ENCODE measurements at places on chromosomes 5 and 9.

DNA sequence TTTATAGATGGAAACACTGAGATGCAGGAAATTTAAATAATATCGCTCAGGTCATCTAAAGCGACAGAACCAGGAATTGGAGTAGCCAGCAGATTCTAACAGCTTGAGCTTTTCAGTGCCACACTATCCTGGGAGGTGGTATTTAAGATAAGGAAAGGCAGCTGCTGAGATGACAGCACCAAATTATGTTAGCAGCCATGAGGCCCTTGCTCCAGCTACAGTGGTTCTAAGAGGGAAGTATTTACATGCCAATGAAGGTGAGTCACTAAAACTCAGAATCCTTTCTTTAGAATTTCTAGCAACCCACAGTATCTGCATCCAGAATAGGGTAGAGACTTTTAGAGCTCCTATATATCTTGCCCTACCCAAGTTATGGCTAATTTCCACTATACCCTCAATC is 127.0 kb upstream of the VLDLR start:
- no peak for DNase-seq

DNA sequence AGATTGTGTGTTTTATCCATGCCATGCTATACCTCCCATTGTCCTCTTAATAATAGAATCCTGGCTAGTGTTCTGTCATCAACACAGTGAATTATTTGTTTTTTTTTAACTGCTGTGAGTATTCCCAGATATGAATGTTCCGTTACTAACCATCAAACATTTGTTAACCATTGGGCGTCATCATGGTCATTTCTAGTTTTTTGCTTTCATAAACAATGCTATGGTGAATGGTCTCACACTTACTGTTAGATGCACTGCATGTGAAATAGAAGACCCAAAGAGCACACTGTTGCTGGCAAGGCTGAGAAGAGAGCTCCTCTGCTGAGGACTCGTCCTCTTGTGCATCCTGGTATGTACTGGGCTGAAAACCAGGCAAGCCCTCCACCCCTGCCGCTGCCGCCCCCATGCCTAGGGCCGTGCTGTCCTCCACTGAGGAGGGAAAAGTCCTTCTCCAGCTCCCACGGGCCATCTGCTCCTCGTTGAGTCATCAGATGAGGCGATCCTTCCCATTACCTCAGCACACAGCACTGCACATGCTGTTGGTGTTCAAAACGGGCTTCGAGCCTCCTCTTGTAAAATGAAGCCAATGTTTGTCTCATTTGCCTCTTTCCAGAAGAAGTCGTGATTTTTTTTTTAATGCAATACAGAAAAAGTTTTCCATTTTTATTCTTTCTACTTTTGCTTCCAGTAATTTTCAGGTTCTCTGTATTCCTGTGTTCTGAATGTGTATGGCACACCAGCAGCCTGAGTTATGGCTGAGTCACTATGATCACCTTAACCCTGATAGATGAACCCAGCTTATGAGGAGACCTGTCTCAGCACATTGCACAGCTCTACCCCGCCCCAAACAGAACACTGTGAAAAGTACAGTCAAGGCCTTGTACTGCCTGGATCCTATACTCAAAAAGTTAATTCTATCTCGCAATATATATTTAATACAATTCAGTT is 219.0 kb downstream of the AOPEP start:
- DNase-seq, result no peak

DNA sequence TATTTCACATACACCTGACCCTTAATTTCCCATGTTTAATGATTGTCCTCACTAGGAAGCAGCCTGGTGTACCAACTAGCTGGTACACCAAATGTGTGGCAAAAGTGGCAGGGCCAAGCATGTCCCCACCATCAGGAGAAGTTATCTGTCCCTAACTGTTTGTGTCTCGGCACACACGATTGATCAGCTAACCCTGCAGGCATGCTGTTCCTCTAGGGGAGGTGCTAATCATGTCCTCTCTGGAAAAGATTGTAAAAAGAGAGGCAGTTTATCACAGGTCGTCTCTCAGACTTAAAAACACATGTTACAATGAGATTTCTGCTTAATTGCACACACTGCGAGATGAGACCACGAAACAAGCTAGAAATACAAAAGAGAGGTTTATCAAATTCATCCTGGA is 342.7 kb downstream of the DIRAS2 start:
- no peak for DNase-seq

GRCh38 chr5:14900693-14901461 is 29.3 kb upstream of the ANKH start:
- DNase-seq, result no peak

DNA sequence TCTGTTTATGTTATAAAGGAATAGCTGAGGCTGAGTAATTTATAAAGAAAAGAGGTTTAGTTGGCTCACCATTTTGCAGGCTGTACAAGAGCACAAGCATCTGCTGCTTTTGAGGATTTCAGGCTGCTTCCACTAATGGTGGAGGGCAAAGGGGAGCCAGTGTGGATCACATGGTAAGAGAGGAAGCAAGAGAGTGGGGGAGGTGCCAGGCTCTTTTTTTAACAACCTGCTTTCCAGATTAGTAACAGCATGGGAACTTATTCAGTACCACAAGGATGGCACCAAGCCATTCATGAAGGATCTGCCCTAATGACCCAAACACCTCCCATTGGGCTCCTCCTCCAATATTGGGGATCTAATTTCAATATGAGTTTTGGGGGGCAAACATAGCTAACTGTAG is 40.4 kb downstream of the CCL28 start:
- no peak for DNase-seq

DNA sequence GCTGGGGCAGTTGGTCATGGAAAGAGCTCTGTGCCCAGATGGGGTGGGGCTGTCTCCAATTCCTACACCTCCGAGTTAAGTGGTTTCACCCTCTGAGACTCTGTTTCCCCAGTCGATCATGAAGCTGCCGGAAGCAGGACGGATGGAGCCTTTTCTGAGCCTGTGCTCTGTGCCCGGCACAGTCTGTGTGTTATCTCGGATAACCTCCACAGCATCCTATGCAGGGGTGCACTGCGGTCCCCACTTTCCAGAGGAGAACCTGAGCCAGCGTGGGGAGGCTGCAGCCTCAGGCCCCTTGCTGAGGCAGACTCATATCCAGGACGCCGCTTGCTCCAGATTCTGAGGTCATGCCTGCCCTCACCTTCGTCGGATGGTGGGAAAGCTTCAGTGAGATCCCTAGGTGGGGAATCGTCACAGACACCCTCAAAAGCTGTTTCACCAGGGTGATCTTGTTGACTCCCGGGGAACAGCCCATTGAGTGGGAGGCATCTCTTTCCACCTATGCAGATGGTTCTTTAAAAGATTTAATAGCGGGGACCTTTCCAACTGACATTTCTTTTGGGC is 6.9 kb upstream of the COL5A1 start:
- DNase-seq, result no peak

- no peak for DNase-seq
These were observed 24.3 kb downstream of the S100Z start for GRCh38 chr5:76874088-76874581.

- no peak for DNase-seq
These were observed 24.0 kb upstream of the GPR151 start for GRCh38 chr5:146539973-146540372.

GRCh38 chr9:87801013-87801412 is 75.1 kb downstream of the CTSL start:
- no peak for DNase-seq

DNA sequence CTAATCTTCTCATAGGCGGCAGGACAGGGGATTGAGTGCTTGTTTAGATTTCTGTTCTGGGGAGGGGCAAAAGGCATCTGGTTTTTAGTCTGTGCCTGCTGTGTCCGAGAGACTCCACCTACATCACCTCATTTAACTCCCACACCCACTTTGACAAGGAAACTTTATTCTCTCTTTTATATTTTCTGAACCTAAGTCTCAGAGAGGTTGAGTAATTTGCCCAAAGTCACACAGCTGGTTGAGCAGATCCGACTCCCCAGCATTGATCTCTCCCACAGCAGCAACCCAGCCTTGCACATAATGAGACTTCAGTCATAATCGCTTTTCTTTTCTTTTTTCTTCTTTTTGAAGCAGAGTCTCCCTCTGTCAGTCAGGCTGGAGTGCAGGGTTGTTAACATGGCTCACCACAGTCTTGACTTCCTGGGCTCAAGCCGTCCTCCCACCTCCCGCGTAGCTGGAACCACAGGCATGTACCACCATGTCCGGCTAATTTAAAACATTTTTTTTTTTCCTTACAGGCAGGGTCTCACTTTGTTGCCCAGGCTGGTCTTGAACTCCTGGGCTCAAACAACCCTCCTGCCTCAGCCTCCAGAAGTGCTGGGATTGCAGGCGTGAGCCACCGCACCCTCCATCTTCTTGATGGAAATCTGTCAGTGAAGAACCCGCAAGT is 36.5 kb upstream of the ANKRD33B start:
- DNase-seq, result no peak
